ENCODE measurements at places on chromosomes 7 and 10.

DNA sequence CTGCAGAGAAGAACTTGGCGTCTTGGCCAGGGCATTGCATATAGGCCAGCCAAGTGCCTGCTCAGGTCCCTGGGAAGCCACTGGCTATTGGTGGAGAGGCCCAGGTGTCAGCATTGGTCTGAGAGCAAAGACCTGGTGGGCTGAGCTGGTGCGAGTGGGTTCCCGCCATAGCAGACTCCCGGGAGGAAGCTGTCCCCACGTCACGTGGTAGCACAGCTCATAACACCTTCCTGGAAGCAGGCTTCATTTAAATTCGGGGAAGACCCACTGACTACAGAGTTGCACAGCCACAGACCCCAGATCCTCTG, 130.5 kb downstream of the WDR37 start:
- DNase-seq, result no peak

DNA sequence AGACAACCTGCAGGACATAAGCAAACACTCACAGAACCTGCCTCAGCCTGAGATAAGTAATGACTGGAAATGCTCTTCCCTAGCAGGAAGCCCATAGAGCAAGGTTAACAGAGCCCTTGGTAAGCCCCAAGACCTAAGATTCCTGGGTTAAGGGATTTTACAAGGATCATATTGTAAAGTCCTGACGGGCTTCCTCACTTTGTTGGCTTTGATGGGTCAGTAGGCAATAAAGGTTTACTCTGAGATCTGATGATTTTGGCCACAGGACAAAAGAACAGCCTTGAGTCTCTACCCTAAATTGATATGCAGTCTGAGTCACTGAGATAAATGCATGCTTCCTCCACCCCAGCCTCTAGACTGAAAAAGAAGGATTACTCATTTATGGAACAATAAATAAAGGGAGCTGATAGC, 270.8 kb downstream of the HTR7 start:
- DNase-seq, result no peak

DNA sequence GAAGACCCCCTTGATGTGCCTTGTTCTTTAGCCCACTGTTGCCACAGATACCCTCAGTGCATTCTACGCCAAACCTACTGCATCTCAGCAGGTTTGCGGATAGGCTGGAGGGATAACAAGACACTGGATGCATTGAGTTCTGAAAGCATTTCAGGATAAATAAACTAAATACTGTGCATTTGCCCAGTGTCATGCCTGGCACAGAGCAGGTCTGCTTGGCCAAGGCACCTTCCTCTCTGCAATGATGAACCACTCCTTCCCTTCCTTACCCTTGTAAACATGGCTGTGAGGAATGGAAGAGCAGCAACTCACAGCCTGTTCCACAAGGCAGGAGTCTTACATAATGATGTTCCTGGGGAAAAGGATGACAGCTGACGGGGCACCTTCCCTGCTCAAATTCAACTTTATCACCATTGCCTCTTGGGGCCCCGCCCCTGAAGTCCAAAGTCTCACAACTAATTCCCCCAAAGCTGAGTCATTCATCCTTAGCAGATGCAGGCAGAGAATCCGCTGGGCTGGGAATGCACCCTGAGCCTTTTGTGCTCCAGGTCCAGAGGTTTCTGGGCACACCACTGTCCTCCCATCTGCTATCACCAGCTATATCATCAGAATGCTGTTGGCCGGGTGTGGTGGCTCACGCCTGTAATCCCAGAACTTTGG, 11.6 kb downstream of the DDX56 start:
- no peak for DNase-seq

- no peak for DNase-seq
Measured at GRCh38 chr7:81195033-81195432, 276.2 kb upstream of the SEMA3C start.

DNA sequence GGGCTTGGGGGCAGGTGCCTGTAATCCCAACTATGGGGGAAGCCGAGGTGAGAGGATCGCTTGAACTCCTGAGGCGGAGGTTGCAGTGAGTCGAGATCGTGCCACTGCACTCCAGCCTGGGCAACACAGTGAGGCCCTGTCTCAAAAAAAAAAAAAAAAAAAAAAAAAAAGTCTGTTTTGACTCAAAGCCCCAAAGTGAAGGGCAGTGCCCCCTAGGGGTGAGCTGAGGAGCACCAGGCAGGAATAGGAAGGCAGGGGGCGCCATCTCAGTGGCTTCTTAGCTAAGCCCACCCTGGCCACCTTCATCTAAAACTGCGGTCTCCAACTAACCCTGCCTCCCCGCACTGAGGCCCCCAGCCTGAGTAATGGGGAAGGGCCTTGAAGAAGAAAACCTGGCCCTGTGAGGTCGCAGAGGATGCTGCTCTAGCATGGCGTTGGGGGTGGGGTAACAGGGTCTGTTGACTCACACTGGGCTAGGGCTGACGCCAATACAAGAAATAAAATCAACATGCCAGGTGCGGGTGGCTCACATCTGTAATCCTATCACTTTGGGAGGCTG, 9.8 kb downstream of the PODXL start:
- no peak for DNase-seq

- no peak for DNase-seq
Measured at GRCh38 chr10:58965855-58966254, 210.6 kb upstream of the PHYHIPL start.

DNA sequence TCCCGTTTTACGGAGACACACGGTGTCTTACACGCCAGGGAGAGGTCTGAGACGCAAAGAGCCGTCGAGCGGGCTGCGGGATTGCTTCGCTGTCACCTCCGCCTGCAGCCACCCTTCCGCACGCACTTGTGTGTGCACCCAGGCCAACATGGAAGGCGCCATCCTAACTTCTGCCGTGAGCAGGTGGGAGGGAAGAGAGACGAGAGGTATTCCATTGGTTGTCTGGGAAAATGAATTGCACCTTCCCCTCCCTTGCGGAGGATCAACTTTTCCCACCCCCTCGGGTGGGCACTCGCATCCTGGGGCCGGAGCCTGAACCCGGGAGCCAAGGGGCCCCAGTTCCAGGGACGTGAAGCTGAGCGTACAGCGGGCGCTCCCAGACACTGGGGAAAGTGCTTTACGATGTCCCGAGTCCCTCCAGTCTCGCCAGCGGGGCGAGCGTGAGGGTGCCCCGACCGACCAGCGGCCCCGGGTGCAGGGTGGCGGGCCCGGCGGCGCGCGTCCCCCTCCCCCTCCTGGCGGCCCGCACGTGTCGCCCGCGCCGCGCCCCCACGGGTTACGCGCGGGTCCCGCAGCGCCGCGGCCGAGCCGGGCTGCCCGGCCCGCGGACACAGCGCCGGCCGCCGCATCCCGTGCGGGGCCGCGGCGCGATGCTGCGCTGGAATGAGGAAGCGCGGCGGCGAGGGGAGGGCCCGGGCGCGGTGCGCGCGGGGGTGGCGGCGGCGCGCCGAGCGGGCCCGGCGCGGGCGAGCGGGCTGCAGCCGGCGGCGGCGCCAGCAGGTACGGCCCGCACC, 984 bp upstream of the IKZF1 start:
- DNase-seq, result no peak

Data from glomerular endothelial cell (primary cell).